ENCODE measurements at places on chromosomes 1 and 21.
A peak's percentile ranks its signal among the peaks of the same experiment; 100 is the strongest.

DNA sequence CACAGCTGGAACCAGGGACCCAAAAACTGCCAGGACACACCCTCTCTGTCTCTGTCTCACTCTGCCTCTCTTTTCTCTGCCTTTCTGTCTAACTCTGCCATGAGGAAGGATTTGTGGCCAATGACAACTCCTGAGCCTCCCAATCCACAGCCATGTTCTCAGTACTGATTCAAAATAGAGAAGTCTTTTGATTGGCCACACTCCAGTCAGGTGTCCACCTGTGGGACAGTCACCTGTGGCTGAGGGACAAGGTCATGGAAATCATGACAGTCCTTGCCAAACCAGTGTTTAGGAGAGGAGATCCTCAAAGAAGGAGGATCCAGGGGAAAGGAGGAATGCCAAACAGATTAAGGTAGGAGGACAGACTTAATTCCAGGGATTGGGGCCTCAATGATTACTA is 15.8 kb downstream of the TINAGL1 start:
- DNase-seq, result no peak

DNA sequence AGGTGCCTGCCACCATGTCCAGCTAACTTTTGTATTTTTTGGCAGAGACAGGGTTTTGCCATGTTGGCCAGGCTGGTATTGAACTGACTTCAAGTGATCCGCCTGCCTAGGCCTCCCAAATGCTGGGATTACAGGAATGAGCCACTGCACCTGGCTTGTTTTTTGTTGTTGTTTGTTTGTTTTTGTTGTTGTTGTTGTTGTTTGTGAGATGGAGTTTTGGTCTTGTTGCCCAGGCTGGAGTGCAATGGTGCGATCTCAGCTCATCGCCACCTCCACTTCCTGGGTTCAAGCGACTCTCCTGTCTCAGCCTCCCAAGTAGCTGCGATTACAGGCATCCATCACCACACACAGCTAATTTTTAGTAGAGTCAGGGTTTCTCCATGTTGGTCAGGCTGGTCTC is 7.1 kb upstream of the L1TD1 start:
- DNase-seq, result no peak

DNA sequence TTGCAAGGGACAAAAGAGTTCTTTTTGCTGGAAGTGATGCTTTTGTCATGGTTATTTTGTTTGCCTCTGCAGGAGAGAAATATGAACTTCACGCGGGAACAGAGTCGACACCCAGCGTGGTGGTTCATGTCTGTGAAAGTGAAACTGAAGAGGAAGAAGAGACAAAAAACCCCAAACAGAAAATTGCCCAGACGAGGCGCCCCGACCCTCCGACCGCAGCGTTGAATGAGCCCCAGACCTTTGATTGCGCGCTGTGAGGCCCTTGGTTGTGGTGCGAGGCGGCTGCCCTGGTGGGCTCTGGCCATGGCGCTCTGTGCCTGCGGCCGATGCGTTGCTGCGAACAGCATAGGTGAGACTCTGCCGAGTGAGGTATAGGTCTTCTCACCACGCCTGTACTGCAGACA is 20.9 kb upstream of the NCMAP start:
- no peak for DNase-seq

DNA sequence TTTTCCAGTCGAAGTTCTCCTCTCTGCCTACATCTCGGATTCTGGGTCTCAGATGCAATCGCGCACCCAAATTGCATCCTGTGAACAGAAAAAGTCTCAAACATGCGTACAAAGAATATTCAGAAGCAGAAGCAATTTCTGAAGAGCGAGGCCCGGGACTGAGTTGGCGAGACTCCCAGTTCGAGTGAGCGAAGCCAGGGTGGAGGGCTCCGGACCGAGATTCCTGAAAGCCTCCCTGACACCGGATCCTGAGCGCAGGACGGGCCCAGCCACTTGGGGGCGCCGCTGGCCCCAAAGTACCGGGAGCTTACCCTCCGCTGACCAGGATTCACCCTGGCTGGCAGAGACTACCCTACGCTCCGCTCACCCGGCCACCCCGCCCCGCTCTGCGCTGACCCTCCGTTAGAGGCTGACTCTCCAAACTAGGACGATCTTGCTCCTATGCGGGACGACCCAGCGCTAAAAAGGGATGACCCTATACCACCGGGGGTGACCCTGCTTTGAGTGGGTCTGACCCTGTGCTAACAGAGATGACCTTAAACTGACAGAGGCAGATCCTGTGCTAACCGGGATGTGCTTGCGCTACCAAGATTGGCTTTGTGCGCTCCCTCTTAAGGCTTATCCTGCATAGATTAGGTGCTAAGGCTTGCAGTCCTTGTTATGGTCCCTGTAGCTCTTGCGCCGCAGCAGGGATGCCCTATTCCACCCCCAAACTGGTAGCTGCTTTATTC is 12.1 kb downstream of the FOXD2 start:
- no peak for DNase-seq

DNA sequence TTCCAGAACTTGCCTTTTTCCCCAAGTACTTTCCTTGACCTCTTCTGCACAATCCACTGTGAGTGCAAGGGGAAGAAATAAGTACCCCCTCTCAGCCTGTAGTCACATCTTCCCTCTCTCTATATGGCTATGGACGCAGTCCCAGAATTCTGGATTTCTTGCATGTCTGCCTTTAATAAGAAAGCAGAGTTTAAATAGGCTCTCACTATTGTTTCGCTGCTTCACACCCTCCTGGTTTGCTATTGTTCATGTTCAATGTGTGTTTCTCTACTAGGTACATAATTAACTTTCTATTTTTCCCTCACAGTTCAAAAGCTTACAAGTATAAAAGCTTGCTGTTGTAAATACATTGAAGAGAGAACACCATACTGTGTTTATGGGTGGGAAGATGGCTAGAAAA is 181.5 kb upstream of the C1orf105 start:
- no peak for DNase-seq

GRCh38 chr21:45439161-45439872 is 34.4 kb downstream of the COL18A1 start:
- DNase-seq, result peak; percentile 88
